Foreskin keratinocyte (primary cell): ENCODE measurements at places on chromosomes 3 and 15. TPM values are rescaled to one million over a fixed set of nuclear protein-coding genes. Genes with fewer than 3 reads are reported as not detected.
A peak's percentile ranks its signal among the peaks of the same experiment; 100 is the strongest.

FEZF2 gene
- not detected in 2 replicates for total RNA-seq

MOBP gene
- total RNA-seq = not detected in 2 replicates

CHRNA7 gene
- 0.48 and 0.53 TPM in 2 replicates for total RNA-seq

GRCh38 chr15:98433856-98434255 is 214.5 kb upstream of the IGF1R start:
- DNase-seq = no peak

DNA sequence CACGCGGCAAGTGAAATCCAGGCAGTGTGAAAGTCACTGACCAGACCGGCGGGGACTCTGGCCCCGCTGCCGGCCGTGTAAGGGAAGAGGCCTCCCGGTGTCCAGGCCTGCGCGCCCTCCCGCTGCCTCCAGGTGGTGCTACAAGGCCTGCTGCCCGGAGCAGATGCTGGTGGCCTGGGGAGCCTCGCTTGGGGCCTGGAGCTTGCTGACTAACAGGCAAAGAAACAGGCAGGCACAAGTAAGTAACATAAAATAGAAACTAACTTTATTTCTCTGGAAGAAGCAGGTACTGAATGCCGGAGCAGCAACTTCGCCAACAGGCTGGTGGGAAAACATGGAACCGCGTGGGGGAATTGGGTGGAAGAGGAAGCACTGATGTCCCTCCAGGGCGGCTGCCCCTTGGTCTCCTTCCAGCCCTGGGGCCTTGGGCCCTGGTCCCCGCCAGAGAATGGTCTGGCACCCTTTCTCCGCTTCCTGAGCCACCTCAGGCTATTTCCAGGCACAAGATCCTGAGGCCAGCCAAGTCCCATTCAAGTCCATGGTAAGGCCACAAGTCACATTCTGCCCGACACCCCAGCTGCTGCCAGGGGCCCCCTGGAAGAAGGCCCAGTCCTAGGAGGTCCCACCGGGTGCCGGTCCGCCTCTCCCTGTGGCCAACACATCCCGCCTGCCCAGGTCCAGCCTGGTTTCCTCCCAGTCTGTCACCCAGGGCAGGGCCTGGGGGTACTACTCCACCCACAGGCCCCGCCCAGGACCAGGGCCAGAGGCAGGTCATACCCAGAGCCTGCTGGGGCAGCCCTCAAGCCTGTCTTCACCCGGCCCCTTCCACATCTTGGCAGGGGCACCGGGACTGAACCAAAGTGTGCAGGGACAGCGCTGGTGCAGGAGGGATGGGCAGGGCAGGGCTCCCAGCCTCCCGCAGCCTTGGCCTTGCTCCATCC is 45.0 kb downstream of the TNK2 start:
- peak; percentile 49 for DNase-seq

GRCh38 chr3:105497386-105497785 is 130.7 kb downstream of the ALCAM start:
- no peak for DNase-seq

DNA sequence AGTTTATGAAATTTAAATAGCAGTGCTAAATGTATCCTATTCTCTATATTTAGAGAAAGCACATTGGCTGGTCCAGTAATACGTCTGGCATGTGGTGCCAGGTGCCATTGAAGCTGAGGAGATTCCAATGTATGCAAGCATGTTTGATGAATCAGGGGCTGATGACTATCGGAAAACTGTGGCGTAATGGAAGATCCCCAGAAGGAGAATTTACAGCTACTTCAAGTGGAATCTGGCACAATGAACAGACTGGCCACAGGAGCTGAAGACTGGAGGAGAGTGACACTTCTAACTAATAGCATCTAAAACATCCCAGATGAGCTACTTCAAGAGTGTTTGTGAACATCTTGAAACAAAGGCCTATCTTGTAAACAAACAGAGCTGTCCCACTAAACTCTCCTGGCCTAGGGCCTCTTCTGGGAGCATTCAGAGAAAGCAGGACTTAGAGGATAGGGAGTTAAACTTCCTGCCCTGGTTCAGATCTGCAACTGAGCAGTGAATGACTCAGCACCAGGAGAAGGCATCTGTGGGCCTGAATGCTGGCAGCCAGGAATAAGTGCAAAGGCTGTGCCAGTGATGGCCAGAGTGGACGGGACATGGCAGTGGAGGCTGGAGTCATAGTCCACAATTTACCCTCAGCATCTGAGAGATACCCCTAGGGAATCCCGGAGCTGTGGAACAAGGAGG is 15.2 kb upstream of the ACTC1 start:
- DNase-seq = peak; percentile 91

- DNase-seq = no peak
Observed at GRCh38 chr15:89408372-89409183, 74.0 kb upstream of the POLG start.

DNA sequence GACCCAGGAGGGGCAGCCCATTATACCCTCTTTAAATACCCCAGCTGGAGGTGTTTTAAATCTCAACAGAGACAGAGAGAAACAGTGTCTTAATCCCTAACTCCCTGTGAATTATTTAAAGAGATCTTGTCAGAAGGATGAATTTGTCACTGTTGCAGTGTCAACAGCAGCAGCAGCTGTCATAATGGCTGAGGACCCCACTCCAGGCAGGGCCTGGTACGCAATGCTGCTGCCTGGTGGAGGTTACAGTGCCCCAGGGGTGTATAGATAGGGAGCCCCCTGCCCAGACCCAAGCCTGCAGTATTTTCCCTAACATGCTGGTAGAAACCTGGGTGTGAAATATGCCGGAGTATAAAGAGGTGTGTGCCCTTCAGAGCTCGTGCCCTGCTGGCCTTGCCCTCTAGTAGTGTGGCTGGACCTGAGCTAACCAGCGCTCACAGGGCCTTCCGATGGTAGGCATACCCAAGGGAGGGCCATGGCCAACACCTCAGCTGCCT is 143.0 kb downstream of the EPHB1 start:
- no peak for DNase-seq

GRCh38 chr15:38886315-38887163 is 321.9 kb upstream of the RASGRP1 start:
- DNase-seq = peak; percentile 51

- peak; percentile 48 for DNase-seq
Observed at GRCh38 chr15:85527895-85528294, 147.5 kb downstream of the AKAP13 start.

DNA sequence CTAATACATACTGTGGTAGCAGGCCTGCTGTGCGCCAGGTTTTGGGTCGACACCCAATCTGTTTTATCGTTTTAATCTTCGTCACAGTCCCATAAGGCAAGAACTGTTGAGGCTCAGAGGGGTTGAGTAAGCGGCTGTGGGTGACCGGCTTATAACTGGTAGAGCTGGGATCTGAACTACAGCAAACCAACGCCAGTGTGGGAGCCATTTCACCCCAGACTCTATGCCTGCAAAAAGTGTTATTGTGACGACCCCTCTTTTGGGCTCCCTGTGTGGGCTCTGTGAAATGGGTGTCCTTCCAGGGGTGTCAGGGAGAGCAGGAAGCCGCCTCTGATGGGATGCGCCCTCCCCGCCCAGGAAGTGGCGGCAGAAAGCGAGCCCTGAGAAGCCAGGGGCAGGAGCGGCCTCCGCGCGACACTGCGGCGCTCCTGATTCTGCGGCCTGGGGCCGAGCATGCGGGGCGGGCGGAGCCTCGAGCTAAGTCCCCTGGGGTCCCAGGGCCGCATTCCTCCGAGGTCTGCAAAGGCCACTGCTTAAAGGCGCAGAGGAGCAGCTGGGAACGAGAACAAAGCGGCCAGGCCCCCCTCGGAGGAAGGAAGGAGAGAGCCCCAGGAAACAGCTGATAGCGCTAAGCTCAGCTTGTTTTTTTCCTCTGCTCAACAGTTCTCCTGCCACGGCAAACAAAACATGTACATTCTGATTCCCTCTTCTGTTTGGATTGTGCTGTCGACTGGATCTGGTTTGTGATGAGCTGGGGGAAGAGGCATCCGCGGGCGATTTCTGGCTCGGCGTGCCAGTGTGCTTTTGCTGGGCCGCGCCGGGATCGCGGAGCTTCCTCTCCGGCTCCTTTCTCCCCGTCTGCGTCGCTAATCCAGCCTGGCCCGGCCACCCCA is 33.9 kb downstream of the GRK7 start:
- no peak for DNase-seq

GRCh38 chr15:40768521-40769273 is 1.1 kb upstream of the C15orf62 start:
- no peak for DNase-seq
